ENCODE measurements at places on chromosomes 2 and 18.

DNA sequence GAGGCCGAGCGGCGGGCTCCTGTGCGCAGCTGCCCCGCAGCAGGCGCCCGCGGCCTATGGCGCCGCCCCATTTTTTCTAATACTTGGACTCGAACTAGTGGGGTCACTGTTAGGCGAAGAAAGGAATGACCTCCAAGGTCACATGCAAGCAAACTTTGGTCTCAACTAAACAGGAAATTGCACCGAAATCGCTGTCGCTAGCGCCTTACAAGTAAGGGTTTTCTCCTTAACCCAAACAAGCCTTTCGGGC is 339 bp downstream of the ACAA2 start:
- no peak for DNase-seq

DNA sequence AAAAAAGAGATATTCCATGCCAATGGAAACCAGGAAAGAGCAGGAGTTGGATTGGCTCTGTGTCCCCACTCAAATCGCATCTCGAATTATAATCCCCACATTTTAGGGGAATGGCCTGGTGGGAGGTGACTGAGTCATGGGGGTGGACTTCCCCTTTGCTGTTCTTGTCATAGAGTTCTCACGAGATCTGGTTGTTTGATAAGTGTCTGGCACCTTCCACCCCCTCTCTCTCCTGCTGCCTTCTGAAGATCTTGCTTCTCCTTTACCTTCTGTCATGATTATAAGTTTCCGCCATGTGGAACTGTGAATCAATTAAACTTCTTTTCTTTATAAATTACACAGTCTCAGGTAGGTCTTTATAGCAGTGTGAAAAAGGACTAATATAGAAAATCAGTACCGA is 355.6 kb downstream of the NBAS start:
- no peak for DNase-seq

DNA sequence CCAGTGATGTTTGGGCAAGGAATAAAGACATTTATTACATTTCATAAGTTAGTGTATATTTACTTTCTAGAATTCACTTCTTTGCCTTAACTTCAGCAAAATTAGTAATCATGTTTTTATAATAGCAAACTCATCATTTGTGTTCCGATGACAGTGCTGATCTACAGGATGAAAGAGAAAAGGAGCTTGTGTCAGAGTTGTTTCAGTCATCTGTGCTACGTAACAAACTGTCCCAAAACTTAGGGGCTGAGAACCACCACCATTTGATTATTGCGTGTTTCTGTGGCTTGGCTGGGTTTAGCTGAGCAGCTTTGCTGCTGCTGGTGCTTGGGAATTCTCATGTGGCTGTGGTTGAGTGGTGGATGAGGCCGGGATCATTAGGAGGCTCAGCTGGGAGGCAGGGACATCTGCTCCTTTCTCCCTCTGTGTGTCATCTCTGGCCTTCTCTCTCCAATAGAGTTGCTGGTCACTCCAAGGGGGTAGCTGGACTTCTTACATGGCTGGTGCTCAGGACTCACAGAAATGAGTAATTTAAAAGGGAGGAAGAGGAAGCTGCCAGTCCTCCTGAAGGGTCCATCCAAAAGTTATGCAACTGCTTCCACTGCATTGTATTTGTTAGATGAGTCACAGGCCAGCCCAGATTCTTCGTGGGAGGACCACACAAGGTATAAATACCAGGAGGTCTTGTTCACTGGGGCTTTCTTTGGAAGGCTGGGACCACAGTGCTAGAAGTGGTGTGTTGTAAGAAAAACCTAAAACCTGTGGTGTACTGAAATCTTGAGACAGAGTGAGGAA is 43.4 kb upstream of the HAAO start:
- DNase-seq: no peak

GRCh38 chr2:85401844-85402243 is 8.3 kb downstream of the CAPG start:
- DNase-seq: no peak

- no peak for DNase-seq
These were observed 98.0 kb downstream of the GBX2 start for GRCh38 chr2:236070236-236070635.

- DNase-seq: no peak
These were observed 71.2 kb upstream of the DOCK10 start for GRCh38 chr2:225113371-225114015.
